ENCODE measurements at places on chromosomes 6 and 20. TPM values are rescaled to one million over a fixed set of nuclear protein-coding genes. Genes with fewer than 3 reads are reported as not detected.

DNA sequence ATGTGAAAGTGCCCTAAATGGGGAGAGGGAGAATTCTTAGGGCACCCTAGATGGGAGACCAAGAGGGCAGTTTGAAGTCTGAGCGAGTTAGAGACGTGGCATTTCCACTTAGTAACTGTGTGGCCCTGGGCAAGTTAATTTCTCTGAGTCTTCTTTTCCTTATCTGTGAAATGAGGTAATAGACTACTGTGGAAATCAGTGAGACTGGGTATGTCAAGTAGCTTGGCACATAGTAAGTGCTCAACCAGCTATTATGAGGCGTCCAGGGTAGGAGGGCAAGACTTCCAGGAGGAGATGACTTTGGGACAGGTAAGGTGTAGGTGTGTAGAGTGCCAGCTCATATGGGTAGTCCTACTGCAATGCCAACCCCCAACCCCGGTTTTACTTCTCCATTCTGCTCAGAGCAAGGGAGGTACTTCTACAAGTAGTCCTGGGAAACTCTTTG lies 770 bp downstream of the KIF3B start:
- DNase-seq = no peak

DNA sequence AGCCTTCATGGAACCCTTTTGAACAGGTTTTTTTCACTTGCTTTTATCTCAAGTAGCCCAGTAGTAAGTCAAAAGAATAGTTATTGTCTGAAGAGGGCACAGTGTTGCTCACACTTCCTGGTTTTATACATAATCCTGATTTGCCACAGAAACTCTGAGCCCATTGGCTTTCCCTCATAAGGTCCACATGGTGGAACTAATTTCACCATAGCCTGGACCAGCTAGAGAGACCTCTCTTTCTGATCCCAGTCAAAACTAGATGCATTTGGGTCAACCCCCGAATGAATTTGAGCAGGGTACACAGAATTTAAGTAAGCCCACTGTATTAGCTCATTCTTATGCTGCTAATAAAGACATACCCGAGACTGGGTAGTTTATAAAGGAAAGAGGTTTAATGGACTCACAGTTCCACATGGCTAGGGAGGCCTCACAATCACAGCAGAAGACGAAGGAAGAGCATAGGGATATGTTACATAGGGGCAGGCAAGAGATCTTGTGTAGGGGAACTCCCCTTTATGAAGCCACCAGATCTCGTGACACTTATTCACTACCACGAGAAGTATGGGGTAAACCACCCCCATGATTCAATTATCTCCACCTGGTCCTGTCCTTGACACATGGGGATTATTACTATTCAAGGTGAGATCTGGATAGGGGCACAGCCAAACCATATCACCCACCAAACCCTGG lies 6.2 kb downstream of the RWDD2A start:
- DNase-seq = no peak

GRCh38 chr6:2063547-2063946 lies 181.9 kb downstream of the GMDS start:
- DNase-seq = no peak

FKBP5 gene
- total RNA-seq = 22.1 TPM

GRCh38 chr6:107246972-107247615 lies 131.8 kb upstream of the BEND3 start:
- DNase-seq = no peak

TREML1 gene
- total RNA-seq = not detected

POPDC3 gene
- total RNA-seq = not detected

GRCh38 chr6:15922510-15923250 lies 206.2 kb upstream of the MYLIP start:
- no peak for DNase-seq

GRCh38 chr6:51574040-51574439 lies 513.4 kb downstream of the PKHD1 start:
- DNase-seq = no peak

GRCh38 chr6:53944543-53944942 lies 149.7 kb downstream of the LRRC1 start:
- no peak for DNase-seq

- DNase-seq = no peak
Observed at GRCh38 chr20:20261159-20261558, 106.7 kb upstream of the INSM1 start.

GRCh38 chr6:136103763-136104311 lies 146.3 kb downstream of the MTFR2 start:
- peak; percentile 16 for DNase-seq

C6orf52 gene
- total RNA-seq = 1.2 TPM

MEI4 gene
- total RNA-seq = not detected

- DNase-seq = peak; percentile 60
Observed at GRCh38 chr6:53347921-53348370, 804 bp downstream of the ELOVL5 start.

TMC2 gene
- total RNA-seq = not detected

DNA sequence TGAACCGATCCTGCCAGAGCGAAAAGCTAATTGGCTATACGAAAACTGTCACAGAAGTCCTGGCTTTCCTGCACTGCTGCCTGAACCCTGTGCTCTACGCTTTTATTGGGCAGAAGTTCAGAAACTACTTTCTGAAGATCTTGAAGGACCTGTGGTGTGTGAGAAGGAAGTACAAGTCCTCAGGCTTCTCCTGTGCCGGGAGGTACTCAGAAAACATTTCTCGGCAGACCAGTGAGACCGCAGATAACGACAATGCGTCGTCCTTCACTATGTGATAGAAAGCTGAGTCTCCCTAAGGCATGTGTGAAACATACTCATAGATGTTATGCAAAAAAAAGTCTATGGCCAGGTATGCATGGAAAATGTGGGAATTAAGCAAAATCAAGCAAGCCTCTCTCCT lies 14.2 kb downstream of the CCR6 start:
- no peak for DNase-seq

GRCh38 chr6:115617031-115617430 lies 443.7 kb downstream of the FRK start:
- no peak for DNase-seq

DNA sequence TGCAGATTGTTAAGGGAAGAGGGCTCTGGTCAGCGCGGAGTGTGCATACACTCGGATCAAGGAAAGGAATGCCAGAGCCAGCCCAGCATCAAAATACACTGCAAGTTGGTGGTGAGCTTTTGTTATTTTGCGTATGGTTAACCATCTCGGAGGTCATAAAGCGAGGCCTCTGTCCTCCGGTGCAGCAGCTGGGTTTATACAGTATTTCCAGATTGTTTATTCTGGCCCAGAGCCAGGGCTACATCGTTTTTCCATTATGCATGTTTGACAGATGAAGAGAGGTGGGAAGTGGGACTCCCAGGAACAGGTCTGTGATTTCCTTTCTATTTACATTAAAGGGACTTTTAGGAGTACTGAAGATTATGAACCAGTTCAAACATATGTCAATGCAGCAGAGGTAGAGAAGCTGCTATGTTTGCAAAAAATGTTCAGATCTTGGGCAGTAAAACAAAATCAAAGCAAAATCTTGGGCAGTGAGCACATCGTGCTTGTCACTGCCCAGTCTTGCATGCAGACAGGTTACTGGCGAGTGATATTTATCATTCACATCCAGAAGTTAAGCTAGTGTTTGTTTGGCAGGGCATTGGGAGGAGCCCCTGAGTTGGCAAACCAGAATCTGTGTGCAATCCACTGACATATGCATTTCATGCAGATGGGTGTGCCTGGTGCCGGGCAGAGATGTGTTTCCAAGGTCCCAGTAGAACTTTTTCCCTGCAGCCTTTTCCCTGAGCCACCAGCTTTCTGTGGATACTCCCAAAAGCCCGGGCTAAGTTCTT lies 256.3 kb upstream of the TAB2 start:
- DNase-seq = no peak

DNA sequence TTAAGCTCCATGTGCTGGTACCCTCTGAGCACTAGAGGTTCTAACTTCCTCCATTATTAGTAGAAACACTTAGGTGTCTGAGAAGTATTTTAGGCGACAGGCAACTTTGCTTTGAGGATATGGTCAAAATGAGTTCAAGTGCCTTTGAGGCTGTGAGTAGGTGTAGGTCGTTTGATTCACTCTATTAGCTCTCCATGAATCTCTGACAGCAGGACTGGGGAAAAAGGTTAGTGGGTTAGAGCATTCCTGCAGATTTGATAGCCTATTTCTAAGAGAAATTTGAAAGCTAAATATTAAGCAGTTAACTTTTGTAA lies 45.9 kb downstream of the IGF2R start:
- DNase-seq = no peak

DNA sequence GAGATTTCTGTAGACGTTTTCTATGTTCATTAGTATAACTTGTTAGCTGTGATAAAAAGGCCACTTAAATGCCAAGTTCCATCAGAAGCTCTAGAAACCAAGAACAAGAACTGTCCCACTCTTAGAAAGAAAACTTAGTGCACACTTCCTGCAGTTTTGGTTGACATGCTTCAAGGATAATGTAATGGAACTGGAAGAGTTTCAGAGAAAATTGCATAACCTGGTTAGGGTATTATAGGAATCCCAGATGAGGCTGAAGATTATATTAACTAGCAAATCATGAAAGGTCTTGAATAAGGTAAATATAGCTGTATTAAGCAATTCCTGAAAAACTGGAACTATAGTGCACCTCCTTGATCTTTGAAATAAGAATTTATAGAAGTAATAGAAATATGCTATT lies 1.8 kb upstream of the PHACTR2 start:
- no peak for DNase-seq
